ENCODE measurements at places on chromosomes 5 and 9. TPM values are rescaled to one million over a fixed set of nuclear protein-coding genes. Genes with fewer than 3 reads are reported as not detected.

The SPINK14 gene
- not detected for polyA plus RNA-seq

The DDX4 gene
- polyA plus RNA-seq: 0.02 TPM

The FOXD4L4 gene
- polyA plus RNA-seq: not detected

The SH3GL2 gene
- polyA plus RNA-seq: 0.58 TPM

The IFNA21 gene
- not detected for polyA plus RNA-seq

The PKD2L2 gene
- not detected for polyA plus RNA-seq

The QRFP gene
- 0.12 TPM for polyA plus RNA-seq

The RNF38 gene
- 17.8 TPM for polyA plus RNA-seq

The SPOCK1 gene
- polyA plus RNA-seq: 5.4 TPM

The PLCXD3 gene
- polyA plus RNA-seq: 1.4 TPM

The FCN2 gene
- 3.1 TPM for polyA plus RNA-seq

The NSD1 gene
- polyA plus RNA-seq: 7.1 TPM
